ENCODE measurements at places on chromosomes 1 and 21.

GRCh38 chr1:42305639-42306038 is 29.4 kb downstream of the FOXJ3 start:
- DNase-seq = no peak

DNA sequence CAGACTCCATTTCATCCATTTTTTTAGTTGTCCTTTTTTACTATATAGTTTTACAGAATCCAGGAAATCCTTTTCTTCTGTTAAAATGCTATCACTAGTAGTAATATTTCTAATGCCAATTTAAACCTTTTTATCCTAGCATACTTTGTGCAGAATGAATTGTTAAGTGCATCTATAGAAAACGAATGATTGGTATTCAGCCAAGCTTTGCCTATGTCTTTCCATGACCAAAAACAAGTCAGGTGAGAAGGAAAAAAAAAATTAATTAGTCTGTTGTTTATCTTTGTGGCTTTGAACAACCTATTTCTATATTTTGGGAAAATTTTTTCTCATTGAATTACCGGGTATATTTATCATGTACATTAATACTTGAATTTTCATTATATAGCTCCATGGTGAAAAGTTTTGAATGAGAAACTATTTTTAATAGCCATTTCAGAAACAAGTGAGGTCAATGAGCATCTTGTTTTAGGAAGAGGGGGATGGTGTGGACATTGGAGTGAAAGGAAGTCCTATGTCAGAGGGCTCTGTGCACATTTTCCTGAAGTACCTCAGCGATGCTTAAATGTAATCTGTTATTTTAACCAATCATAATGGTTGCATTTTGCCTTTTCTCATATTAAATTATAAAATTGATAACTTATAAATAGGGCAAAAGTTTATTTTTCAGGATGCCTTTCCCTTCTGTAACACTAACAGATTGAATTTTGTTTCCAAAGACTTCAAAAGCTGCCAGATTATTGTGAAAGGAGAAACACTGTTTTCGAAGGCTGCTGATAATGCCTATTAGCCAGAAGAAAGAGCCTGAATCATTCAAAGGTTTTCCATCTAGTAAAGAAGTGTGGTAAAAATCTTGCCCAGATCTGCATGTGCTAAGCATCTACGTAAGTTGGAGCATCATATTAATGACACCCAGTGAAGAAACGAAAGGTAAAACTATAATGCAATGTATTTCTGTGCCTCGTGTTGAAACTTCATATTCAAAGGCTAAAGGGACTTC is 73.8 kb upstream of the S1PR1 start:
- no peak for DNase-seq

DNA sequence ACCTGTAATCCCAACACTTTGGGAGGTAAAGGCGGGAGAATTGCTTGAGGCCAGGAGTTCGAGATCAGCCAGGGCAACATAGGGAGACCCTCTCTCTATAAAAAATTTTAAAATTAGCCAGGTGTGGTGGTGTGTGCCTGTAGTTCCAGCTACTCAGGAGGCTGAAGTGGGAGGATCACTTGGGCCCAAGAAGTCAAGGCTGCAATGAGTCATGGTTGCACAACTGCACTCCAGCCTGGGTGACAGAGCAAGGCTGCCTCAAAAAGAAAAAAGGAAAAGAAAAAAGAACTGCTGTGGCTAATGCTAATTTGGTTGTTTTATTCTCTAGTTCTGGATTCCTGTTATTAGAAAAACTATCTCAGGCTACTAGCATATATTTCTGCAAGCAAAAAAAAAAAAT is 29.8 kb downstream of the DBT start:
- DNase-seq = no peak

DNA sequence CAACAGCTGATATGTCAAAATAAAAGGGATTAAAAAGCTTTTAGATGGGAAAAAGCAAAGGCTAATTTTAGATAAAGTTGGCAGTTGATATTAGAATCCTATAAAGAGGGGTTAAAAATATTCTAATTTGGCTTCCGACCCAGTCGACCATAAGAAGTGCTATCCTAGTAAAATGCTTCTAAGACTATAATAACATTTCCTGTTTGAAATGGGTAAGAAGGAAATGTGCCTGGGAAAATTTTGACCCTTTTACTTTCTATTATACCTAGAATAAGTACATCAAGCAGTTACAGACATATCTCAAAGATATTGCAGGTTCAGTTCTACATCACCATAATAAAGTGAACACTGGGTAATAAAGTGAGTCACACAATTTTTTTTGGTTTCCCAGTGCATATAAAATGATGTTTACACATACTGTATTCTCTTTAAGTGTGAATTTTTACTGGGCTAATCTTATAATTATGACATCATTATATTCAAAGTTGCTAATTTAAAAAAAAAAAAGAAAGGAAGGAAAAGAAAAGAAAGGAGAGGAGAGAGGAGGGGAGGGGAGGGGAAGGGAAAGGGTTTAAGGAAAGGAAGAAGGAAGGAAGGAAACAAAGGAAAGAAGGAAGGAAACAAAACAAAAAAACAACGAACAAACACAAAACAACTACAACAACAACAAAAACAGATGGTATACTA is 308.2 kb upstream of the NR5A2 start:
- DNase-seq = no peak

DNA sequence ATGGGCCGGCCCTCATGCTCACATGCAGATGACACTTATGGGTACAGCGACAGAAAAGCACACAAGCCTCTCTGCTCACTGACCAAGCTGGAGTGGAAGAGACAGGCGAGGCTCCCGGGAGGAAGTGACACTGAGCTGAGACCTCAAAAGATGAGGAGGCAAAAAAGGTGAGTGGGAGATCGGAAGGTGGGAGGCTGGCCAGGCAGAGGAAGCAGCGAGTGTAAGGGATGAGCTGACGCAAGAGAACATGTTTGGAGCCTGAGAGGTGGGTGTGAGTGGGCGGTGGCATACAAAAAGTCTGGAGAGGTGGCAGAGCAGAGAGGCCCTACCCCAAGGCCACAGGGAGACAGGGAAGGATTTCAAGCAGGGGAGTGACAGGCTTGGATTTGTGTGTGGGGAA is 18.2 kb upstream of the CDCP2 start:
- DNase-seq = no peak

DNA sequence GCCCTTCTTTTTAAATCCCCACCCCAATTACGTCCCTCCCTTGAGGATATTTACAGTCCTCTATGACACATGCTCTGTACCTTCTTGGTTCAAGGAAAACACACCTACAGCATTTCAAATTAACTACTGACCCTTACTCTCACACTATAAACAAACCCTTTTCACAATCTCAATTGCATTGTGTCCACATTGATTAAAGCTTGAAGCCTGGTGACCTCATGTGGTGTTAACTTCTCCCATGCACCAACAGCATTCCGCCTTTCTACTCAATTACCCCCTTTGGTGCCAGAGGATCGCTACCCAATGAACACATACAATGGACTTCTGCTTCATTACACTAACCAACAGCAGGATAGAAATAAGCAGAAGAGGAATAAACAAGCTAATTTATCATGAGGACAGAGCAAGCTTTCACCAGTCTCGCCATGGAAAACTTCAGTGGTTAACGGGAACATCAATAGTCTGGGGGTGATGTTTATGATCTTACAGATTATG is 15.2 kb downstream of the WLS start:
- DNase-seq = no peak

Data from activated CD8-positive, alpha-beta memory T cell treated with anti-CD3 and anti-CD28 coated beads, Interleukin-2, amount 50 U/mL, for 48 hours (primary cell).